Stimulated activated CD8-positive, alpha-beta memory T cell treated with anti-CD3 and anti-CD28 coated beads, Interleukin-4, amount 100 ng/mL, for 48 hours (primary cell): ENCODE measurements at places on chromosomes 12 and 14.
A peak's percentile ranks its signal among the peaks of the same experiment; 100 is the strongest.

- no peak for DNase-seq
Observed at GRCh38 chr12:31444736-31445135, 118.8 kb upstream of the SINHCAF start.

GRCh38 chr12:4864575-4864974, 45.1 kb upstream of the KCNA1 start:
- no peak for DNase-seq

GRCh38 chr12:51480978-51481377, 56.3 kb downstream of the SLC4A8 start:
- no peak for DNase-seq

DNA sequence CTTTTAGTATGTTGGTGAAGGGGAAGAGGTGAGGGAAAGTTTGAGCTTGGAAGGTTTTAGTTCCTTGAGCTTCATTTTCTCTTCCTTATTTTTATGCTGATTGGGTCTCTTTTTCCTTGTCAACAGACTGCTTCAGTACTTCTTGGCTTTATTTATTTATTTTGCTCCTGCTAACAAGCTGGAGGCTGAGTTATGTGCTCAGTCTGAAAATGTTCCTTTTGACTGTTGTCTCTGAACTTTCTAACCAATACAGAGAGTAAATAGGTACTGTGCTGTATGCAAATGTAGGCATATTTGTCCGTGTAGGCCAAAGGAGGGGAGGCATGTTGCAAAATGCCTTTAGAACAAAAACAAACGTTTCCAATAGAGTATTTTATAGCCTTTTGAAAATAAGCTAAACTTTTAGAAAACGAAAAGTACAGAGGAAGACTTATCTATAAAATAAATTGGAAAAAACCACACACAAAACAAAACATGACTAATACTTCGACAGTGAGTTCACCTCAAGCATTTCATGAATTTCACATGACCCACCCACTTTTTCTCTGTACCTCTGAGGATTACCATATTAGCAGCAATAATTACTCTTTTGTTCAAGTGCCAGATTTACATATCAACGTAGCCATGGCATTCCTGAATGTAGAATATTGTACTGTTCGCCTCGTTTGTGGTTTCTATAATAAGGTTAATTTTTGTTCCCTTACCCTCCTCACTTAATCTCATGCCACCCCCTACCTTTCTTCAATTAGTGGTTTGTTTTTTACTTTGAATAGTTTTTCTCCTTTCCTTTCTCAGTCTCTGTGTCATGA, 4.7 kb upstream of the CREBL2 start:
- DNase-seq: no peak

GRCh38 chr12:122545855-122546254, 18.8 kb downstream of the KNTC1 start:
- DNase-seq: no peak

DNA sequence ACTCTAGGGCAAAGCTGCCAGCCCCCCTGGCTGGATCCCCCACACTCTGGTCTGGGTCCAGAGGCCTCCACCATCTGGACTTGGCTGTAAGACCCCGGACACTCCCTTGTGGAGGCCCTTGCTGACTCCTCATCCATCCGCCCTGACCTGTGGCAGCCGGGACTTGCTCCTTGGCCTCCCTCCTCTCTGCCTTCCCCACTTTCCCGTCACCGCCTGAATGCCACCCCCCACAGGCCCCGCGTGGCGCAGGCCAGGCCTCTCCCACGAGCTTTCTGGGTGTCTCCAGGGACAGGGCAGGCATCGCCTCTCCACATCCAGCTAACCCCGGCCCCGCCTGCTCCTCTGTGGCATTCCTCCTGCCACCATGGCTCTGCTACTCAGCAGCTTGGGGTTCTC, 14.1 kb downstream of the JAG2 start:
- DNase-seq: no peak

DNA sequence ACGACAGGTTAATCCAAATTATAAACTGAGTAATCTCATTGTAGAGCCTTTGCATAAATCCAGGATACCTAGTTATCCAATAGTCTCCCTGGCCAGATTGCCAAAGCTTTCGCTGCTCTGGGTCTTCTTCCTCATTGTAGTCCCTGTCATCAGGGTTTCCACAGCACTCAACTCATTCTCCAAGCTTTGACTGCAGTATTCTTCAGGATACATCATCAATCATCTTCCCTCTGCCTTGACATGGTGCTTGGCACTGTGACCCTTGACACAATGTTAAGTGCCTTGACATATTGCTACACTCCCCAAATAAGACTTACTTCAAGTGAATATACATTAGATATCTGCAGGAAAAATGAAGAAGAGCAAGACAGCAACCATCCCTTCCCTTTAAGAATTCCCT, 60.1 kb upstream of the RESF1 start:
- DNase-seq: no peak

DNA sequence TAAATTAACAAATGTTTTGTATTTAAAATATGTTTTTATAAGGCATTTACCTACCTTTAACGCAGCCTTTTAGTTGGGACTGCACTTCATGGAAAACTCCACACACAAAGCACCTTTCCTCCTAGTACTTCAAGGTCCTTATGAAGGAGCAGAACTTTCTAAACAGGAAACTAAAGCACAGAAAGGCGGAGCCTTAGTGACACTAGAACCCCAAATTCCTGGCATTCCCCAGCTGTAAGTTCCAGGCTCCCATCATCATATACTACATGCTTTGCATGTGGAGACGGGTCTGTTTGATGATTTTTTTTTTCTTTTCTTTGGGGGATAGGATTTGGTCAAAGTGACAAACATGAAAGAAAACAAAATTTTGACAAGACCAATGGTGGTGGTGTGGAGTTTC, 39.5 kb downstream of the STXBP6 start:
- no peak for DNase-seq

DNA sequence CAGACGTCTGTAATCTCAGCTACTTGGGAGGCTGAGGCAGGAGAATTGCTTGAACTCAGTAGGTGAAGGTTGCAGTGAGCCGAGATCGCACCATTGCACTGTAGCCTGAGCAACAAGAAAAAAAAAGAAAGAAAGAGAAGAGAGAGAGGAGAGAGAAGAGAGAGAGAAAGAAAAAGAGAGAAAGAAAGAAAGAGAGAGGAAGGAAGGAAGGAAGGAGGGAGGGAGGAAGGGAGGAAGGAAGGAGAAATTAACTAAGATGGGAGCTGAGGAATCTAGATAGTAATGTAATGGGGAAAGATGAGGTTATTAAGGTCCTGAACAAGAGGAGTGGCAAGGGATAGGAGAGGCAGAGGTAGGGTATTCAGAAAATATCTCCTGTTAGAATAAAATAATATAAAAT, 17.4 kb upstream of the SGPP1 start:
- DNase-seq: no peak

GRCh38 chr12:50120521-50120920, 8.5 kb downstream of the COX14 start:
- no peak for DNase-seq

DNA sequence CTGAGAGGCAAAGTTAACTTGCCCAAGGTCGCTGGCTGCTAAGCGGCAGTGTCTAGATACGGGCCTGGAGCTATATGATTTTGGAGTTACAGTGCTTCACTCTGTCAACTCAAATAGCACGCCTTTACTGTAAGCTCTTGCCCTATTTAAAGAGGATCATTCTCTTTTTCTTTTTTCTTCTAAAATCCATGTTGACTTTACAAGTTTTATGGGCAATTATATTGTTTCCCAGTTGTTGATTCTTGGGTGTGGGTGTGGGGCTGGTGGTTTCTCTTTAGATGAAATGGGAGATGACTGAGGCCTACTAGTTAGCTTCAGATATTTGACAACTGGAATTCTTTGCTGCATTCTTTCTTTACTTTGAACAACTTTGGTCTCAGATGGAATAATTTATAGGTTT, 70.7 kb downstream of the C12orf75 start:
- DNase-seq: no peak

- DNase-seq: no peak
Observed at GRCh38 chr12:1174659-1175058, 183.6 kb downstream of the ERC1 start.

DNA sequence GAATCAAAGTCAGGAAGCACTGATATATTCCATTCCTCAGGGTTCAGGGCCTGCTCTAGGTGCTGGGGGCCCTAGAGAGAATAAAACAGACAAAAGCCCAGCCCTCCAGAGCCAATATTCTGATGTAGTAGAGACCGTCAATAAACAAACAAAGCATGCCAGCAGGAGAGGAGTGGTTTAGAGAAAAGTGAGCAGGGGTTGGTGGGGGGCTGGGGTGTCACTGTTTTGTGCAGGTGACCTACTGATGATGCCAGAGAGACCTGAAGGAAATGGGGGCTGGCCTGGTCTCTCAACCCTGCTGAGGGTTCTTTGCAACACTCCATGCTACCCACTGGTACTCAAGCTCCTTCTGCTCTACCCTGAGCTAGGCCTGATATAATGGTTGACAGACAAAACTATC, 26.5 kb downstream of the IL26 start:
- DNase-seq: no peak

GRCh38 chr12:52813885-52814709, at the start of gene KRT4:
KRT4 (minus strand) TSS chr12:52814116; CDS start chr12:52814058, 58 bp downstream.
- no peak for DNase-seq

DNA sequence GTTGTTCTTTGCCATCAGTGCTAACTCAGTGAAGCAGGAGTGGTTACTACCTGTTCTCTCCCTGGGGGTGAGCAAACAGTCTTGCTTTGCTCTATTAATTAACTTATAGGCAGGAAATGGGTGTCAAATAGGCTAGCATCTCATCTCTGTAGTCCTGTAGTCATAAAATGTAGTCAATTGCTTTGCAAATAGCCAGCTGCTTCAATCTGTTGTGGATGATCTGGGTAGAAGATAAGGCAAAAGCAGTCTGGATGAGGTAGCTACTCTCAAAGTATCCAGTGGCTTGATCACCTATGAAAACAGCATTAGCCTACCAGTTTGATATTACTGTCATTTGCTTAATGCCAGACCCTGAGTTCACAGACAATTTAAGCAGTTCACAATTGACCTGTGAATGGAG, 369.0 kb upstream of the TMTC1 start:
- DNase-seq: no peak

GRCh38 chr12:94027561-94027960, 120.8 kb upstream of the PLXNC1 start:
- no peak for DNase-seq

- no peak for DNase-seq
Observed at GRCh38 chr12:96150442-96150841, 43.7 kb upstream of the ELK3 start.

- no peak for DNase-seq
Observed at GRCh38 chr14:99718031-99718810, 34.1 kb downstream of the CYP46A1 start.

- DNase-seq: no peak
Observed at GRCh38 chr12:49138587-49138986, 7.4 kb upstream of the TUBA1B start.

DNA sequence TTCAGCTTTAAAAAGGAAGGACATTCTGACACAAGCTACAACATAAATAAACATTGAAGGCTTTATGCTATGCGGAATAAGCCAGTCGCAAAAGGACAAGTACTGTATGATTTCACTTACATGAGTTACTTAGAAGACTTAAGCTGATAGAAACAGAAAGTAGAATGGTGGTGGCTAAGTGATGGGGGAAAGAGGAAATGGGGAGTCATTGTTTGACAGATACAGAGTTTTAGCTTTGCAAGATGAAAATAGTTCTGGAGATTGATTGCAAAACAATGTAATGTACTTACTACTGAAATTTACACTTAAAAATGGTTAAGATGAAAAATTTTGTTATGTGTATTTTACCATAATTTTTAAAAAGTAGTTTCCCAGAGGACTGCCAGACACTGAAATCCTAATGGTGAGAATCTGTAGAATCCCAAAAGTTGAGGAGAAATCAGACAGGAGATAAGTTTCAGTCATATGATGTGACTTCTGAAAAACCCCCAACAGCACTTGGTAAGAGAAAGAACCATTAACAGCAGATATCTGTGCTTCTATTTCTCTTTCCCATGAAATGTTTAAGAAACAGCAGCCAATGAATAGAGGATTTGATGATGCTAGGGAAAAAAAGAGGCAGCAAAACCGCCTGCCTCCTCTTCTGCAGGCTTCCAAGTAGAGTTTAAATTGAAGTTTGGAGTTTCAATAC, 16.6 kb upstream of the CLEC2A start:
- no peak for DNase-seq

DNA sequence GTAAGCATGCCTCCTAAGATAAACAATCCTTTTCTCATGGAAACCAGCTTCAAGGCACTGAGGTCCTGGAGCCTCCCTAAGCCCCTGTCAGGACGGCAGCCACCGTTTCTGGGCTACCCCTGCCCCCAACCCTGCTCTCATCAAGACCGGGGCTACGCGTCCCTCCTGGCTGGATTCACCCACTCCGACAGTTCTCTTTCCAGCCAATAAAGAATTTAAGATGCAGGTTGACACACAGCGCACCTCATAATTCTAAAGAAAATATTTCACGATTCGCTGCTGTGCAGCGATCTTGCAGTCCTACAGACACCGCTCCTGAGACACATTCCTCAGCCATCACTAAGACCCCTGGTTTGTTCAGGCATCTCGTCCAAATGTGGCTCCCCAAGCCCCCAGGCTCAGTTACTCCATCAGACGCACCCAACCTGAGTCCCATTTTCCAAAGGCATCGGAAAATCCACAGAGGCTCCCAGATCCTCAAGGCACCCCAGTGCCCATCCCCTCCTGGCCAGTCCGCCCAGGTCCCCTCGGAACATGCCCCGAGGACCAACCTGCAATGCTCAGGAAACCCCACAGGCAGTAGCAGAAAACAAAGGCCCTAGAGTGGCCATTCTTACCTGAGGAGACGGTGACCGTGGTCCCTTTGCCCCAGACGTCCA, 336.3 kb downstream of the TMEM121 start:
- DNase-seq: peak; percentile 26

DNA sequence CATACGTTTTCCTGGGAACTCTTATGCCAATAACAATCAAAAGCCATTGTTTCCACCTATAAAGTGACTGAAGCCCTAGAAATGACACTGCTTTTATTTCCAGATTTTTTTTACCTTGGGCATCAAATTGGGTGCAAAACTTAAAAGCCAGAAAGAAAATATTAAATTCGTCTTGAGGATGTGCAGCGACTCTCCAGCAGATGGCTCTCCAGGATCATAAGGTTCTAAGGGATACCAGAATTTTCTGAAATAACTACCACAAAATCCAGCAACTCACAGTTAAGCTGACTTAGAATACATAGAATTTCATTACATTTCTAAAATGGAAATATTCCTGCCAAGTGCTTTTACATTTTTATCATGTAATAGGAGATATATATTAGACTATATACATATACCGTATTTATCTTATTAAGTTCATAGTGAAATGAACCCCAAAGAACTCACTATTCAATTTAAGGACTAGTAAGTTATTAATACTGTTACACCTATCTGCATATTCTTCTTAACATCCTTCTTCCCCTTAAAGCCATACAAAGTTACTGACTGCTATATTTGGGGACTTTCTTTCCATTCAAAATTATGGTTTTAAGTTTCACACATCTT, 44.0 kb downstream of the ARMH4 start:
- DNase-seq: no peak

DNA sequence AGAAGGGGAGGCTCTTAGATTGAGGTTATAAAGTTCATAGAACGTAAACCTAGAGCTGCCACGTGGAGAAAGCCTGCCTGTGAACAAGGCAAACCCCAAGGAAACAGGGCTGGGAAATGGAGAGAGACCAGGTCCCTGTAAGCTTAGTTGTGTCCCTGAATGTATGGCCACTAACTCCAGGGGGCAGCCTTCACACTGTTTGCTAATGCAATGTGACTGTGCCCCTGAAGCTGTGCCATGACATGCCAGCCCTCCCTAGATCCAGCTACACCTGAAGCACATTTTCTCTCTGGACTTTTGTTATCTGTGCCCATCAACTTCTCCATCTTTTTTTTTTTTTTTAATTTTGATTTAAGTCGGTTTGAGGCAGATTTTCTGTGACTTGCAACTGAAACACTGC, 60.6 kb upstream of the TMCC3 start:
- DNase-seq: peak; percentile 43
